ENCODE measurements at places on chromosomes 16 and 17. TPM values are rescaled to one million over a fixed set of nuclear protein-coding genes. Genes with fewer than 3 reads are reported as not detected.

- H3K4me3 ChIP-seq, result no peak overlapping the region
- no peaks in the 10 kb centered on the region for H3K36me3 ChIP-seq
- H3K4me1 ChIP-seq, result peaks cover 22% of the 10 kb centered on the region
- no peak for DNase-seq
- H3K27ac ChIP-seq, result no peak overlapping the region
- H3K27me3 ChIP-seq, result no peaks in the 10 kb centered on the region
These were observed 436.7 kb downstream of the MAF start for GRCh38 chr16:79163691-79164387.

Gene KCNJ16
- total RNA-seq, result not detected

Gene TNFRSF13B
- total RNA-seq, result not detected

- H3K4me3 ChIP-seq, result no peak overlapping the region
- no peaks in the 10 kb centered on the region for H3K36me3 ChIP-seq
- H3K27ac ChIP-seq, result no peak overlapping the region
- no peaks in the 10 kb centered on the region for H3K4me1 ChIP-seq
- DNase-seq, result no peak
These were observed 296.6 kb upstream of the MYOCD start for GRCh38 chr17:12369065-12369464.

Gene POLR3K
- total RNA-seq, result 6.1 TPM

Gene CD300LG
- 0.35 TPM for total RNA-seq

- no peak overlapping the region for H3K4me3 ChIP-seq
- H3K27me3 ChIP-seq, result no peaks in the 10 kb centered on the region
- no peak for DNase-seq
- peaks cover 20% of the 10 kb centered on the region for H3K4me1 ChIP-seq
- H3K36me3 ChIP-seq, result peaks cover 80% of the 10 kb centered on the region
These were observed 818 bp upstream of the NRN1L start for GRCh38 chr16:67883872-67884261.

GRCh38 chr17:59093702-59094231, 12.9 kb downstream of the TRIM37 start:
- H3K27me3 ChIP-seq, result no peaks in the 10 kb centered on the region
- H3K27ac ChIP-seq, result peak overlapping the region; percentile 30
- no peak for DNase-seq
- H3K4me3 ChIP-seq, result no peak overlapping the region

DNA sequence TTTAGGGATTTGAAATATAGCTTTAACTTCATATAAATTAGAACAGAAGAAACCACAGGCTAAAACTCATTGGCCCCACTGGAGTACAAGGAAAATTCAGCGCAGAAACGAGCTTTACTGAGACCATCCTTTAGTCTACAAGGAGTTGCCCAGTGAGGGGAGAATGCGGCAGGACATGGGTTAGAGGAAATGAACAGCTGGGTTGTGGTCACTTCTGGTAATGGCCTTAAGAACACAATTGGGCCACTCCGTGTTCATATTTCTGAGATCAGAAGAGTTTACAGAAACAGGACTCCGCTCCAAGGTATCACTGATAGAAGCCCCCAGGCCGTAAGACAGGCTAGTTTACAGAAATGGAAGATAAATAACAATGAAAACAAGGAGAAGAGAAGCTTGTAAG, 188.3 kb downstream of the ZFHX3 start:
- no peak overlapping the region for H3K4me3 ChIP-seq
- H3K36me3 ChIP-seq, result no peaks in the 10 kb centered on the region
- no peak for DNase-seq
- no peaks in the 10 kb centered on the region for H3K4me1 ChIP-seq
- H3K27me3 ChIP-seq, result no peaks in the 10 kb centered on the region

- H3K4me3 ChIP-seq, result no peak overlapping the region
- DNase-seq, result no peak
- H3K27ac ChIP-seq, result no peak overlapping the region
- peaks cover 17% of the 10 kb centered on the region for H3K36me3 ChIP-seq
- H3K4me1 ChIP-seq, result peaks cover 50% of the 10 kb centered on the region
These were observed 16.5 kb upstream of the NUDT16L1 start for GRCh38 chr16:4676831-4677230.

DNA sequence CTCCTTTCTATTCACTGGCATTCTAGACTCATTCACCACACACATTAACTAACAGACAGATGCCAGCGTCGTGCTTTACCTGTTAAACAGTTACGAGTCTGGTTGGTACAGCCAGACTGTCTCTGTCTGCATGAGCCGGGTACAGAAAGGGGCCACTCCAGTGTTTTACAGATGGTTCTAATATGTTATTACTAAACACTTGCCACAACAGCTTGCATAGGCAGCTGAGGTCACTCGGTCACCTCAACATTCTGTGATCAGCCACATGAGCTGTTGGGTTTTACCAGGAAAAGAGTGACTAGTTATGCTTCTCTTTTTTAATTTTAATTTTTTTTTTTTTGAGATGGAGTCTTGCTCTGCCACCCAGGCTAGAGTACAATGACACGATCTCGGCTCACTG, 25.2 kb downstream of the CD300A start:
- H3K27me3 ChIP-seq, result no peaks in the 10 kb centered on the region
- no peak overlapping the region for H3K4me3 ChIP-seq
- no peak overlapping the region for H3K27ac ChIP-seq
- DNase-seq, result no peak
- no peaks in the 10 kb centered on the region for H3K36me3 ChIP-seq

GRCh38 chr16:65195998-65196397, 74.1 kb upstream of the CDH11 start:
- H3K27ac ChIP-seq, result no peak overlapping the region
- no peaks in the 10 kb centered on the region for H3K36me3 ChIP-seq
- no peaks in the 10 kb centered on the region for H3K27me3 ChIP-seq

Gene MMP28
- total RNA-seq, result 39.2 TPM

DNA sequence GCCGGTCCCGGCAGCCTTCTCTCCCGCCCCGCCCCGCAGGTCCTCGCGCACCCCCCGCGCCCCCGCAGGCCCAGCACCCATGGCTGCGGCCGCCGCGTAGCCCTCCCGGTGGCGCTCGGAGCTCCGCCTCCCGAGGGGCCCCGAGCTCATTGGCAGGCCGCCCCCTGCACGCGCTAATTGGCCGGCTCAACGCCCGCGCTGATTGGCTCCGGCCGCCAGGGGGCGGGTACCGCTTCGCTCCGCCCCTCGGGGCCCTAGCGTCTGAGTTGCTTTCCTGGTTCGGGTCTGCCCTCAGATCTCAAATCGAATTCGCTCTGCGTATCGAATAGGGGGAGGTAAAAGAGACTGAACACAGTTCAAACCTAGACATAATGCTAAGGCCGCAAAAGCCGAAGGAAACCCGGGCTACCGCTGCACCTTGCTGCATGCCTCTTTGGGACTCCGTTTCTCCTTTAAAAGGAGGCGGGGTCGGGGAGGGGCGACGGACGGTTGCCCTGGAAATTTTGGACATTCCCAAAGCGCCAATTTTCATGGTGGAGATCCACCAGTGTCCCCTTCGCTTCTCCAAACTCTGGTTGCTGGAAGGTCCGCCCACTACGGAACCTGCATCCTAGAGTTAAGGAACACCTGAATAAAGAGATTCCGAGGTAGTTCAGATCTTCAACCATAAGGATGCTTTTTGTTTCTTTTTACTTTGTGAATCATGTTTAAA, at the start of gene DEXI:
TSS of gene DEXI (minus strand) at position 117 of the 712 bp plus-strand sequence. CDS start 463 bp downstream, outside the sequence.
- H3K27ac ChIP-seq, result peak within 1 kb of the TSS; percentile 89
- H3K27me3 ChIP-seq, result no peaks in the 10 kb centered on the region
- no peaks in the 10 kb centered on the region for H3K36me3 ChIP-seq
- H3K4me3 ChIP-seq, result peak within 1 kb of the TSS; percentile 78

DNA sequence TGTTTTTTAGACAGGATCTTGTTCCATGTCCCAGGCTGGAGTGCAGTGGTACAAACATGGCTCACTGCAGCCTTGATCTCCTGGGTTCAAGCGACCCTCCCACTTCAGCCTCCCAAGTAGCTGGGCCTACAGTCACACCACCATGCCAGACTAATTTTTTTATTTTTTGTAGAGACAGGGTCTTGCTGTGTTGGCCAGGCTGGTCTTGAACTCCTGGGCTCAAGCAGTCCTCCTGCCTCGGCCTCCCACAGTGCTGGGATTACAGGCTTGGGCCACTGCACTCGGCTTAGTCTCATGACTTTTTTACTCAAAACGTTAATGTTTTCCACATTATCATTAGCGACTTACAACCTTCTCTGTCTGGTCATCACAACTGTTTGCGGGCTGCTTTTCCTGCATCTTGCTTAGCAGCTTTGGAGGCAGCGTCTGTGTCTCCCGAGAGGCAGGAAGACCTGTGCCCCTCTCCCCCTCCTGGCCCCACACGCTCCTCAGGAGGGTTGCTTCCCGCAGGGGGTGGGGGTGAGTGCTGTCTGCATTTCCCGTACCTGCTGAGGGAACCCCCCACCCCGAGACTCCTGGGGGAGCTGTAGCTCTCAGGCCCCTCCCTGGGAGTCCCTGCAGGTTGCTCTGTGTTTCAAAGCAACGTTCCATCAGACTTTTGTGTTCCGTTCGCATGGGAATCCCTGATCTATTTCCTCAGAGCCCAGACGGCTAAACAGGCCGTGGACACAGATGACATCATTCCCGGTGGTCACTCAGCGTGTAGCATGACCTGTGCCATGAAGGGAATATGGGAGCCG, 52.6 kb downstream of the PGS1 start:
- H3K27ac ChIP-seq, result no peak overlapping the region
- H3K4me3 ChIP-seq, result no peak overlapping the region
- H3K27me3 ChIP-seq, result no peaks in the 10 kb centered on the region
- peaks cover 5% of the 10 kb centered on the region for H3K36me3 ChIP-seq
- peaks cover 6% of the 10 kb centered on the region for H3K4me1 ChIP-seq

GRCh38 chr17:79009397-79010303, at the start of gene CANT1:
TSS of gene CANT1 (minus strand) at chr17:79009764. CDS start at chr17:78997622, 12,142 bp downstream.
- H3K27ac ChIP-seq, result peak within 1 kb of the TSS; percentile 90
- DNase-seq, result no peak
- no peaks in the 10 kb centered on the region for H3K36me3 ChIP-seq
- H3K4me1 ChIP-seq, result peaks cover 33% of the 10 kb centered on the region
- H3K4me3 ChIP-seq, result peak within 1 kb of the TSS; percentile 73

- H3K36me3 ChIP-seq, result no peaks in the 10 kb centered on the region
- no peak for DNase-seq
- H3K27me3 ChIP-seq, result no peaks in the 10 kb centered on the region
- no peak overlapping the region for H3K27ac ChIP-seq
- no peak overlapping the region for H3K4me3 ChIP-seq
- no peaks in the 10 kb centered on the region for H3K4me1 ChIP-seq
These were observed 14.6 kb downstream of the HOXB1 start for GRCh38 chr17:48515925-48516900.

GRCh38 chr16:1689853-1690252, 11.8 kb downstream of the JPT2 start:
- no peak for DNase-seq
- H3K27me3 ChIP-seq, result no peaks in the 10 kb centered on the region
- no peak overlapping the region for H3K4me3 ChIP-seq
- no peaks in the 10 kb centered on the region for H3K4me1 ChIP-seq
- H3K36me3 ChIP-seq, result peaks cover 93% of the 10 kb centered on the region

Gene EPX
- not detected for total RNA-seq

Gene NUPR1
- total RNA-seq, result 5.2 TPM

Gene CCR7
- total RNA-seq, result 0.12 TPM

GRCh38 chr17:2084766-2085647, 30.1 kb downstream of the HIC1 start:
- no peak for DNase-seq
- H3K4me1 ChIP-seq, result peaks cover 78% of the 10 kb centered on the region
- no peaks in the 10 kb centered on the region for H3K27me3 ChIP-seq

Gene BCO1
- total RNA-seq, result 0.19 TPM

- no peak for DNase-seq
- no peak overlapping the region for H3K27ac ChIP-seq
- H3K36me3 ChIP-seq, result no peaks in the 10 kb centered on the region
- H3K4me1 ChIP-seq, result no peaks in the 10 kb centered on the region
These were observed 119.4 kb downstream of the USP31 start for GRCh38 chr16:23029733-23030420.

Gene ACSM2A
- total RNA-seq, result not detected

DNA sequence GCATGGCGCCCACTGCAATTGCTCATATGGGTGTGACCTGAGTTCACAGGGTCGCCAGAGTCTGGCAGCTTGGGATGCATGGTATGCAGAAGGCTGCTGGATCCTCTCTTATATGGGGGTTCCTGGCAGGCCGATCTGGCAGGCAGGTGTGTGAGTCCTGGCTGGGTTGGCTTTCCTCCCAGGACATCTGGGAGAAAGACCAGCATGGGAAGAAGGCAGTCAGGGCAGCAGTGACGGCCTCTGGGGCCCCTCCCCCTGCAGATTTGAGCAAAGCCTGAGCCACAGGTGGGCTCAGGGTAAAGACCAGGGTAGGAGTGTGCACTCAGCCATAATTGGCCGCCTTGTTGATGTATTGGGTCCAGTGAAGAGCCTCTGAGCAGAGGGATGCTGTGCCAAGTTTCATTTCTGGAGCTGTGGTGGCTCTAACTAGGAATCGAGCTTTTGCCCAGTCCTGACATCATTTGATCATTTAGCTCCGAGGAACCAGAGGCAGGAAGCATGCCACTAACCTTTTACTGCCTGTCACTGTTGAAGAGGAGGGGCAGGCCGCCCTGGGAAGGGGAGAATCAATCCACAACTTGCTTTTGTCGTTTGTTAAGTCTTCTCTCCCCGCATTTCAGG, 174.3 kb downstream of the CCDC182 start:
- H3K4me3 ChIP-seq, result no peak overlapping the region
- H3K36me3 ChIP-seq, result no peaks in the 10 kb centered on the region
- no peak for DNase-seq

Gene BICDL2
- total RNA-seq, result 120 TPM

Gene SMYD4
- 5.0 TPM for total RNA-seq

DNA sequence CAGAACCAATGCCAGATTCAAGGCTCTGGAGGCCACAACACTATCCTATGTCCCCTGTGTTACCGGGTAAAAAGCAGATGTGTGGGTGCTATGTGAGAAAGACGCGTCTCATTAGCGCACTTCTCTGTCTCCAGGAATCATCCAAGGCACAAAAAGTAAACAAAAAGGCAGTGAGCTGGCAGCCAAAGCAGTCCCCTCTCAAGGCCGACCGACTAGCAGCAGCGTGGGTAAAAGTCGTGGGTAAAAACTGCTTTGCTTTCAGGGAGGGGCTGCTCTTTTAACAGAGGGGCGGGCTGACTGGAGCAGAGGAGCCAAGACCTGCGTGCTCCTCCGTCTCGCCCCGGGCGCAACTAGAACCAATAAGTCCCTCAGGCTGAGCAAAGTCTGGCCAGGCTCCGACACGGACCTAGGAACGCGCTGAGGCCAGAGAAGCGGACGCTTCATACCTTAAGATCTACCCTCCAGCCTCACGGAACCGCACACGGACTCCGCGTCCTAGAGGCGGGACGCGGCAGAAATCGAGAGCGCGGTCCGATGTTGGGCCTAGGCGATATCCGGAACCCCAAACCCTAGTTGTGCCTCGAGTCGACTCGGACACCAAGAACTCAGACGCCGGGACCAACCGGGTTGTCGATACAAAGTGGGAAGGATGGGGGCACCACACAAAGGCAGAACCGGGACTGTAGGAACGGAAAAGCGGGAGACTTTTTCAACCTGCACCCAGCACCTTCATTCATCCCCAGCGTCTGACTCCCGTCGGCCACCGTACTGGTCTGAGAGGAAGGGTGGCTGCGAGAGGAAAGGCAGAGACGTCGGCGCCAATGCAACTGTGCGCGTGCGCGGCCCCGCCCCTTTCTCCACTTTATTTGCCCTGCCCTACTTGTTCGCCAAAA, at the start of gene INTS2:
TSS of gene INTS2 (minus strand) at position 775 of the 893 bp plus-strand sequence. CDS start 1,338 bp downstream, outside the sequence.
- H3K27me3 ChIP-seq, result no peaks in the 10 kb centered on the region
- peaks cover 29% of the 10 kb centered on the region for H3K36me3 ChIP-seq
- H3K27ac ChIP-seq, result peak within 1 kb of the TSS; percentile 90
- peaks cover 8% of the 10 kb centered on the region for H3K4me1 ChIP-seq
- H3K4me3 ChIP-seq, result peak within 1 kb of the TSS; percentile 80
- peak; percentile 60 for DNase-seq

Gene GALR2
- total RNA-seq, result 0.32 TPM

GRCh38 chr17:12548558-12548957, 117.1 kb upstream of the MYOCD start:
- H3K36me3 ChIP-seq, result no peaks in the 10 kb centered on the region
- no peak overlapping the region for H3K27ac ChIP-seq
- DNase-seq, result no peak
- no peaks in the 10 kb centered on the region for H3K27me3 ChIP-seq
- no peaks in the 10 kb centered on the region for H3K4me1 ChIP-seq
- no peak overlapping the region for H3K4me3 ChIP-seq
